Purkinje cell (primary cell): ENCODE measurements at places on chromosomes 1 and 21. TPM values are rescaled to one million over a fixed set of nuclear protein-coding genes. Genes with fewer than 3 reads are reported as not detected.

The RYR2 gene
- 31.6 and 33.8 TPM in 2 replicates for polyA plus RNA-seq

The TRABD2B gene
- polyA plus RNA-seq = 2.7 and 6.1 TPM in 2 replicates

The ARHGEF10L gene
- 1.2 and 3.6 TPM in 2 replicates for polyA plus RNA-seq

The PLCH2 gene
- 0.22 and 0.47 TPM in 2 replicates for polyA plus RNA-seq

The IFFO2 gene
- polyA plus RNA-seq = 0.50 and 0.84 TPM in 2 replicates

The SPRTN gene
- 4.5 and 7.0 TPM in 2 replicates for polyA plus RNA-seq

The INSRR gene
- not detected in 2 replicates for polyA plus RNA-seq
